ENCODE measurements at places on chromosomes 4 and X. TPM values are rescaled to one million over a fixed set of nuclear protein-coding genes. Genes with fewer than 3 reads are reported as not detected.

DNA sequence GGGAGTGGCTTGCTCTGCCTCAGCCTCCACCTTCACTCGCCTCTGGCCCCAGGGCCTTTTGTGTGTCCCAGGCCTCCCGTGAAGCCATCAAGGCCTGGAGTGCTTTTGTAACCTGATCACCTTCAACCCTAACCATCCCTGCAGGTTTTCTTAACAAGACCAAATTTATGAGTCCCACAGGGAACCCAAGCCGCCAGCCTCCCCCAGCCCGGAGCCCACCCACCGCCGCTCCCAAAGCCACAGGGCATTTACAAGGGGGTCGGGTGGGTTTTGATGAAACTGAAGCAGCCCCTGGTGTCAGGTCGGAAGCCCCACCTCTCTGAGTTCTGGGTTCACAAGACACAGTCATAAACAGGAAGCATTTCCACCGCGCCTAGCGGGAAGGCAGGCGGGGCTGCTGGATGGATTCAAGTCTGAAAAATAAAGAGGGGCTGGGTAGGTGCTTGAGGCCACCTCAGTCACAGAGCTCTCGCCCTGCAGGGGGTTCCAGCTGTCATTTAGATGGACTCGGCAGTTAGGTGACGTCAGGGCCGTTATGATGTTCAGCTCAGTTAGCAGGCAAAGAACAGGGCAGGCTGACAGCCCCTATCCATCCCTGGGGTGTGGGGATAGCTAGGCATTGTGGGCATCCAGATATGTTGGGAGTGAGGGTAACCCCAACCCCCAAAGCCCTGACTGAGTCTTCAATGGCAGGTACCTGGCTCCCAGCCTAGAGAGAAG lies 128.5 kb downstream of the BCOR start:
- DNase-seq = no peak

DNA sequence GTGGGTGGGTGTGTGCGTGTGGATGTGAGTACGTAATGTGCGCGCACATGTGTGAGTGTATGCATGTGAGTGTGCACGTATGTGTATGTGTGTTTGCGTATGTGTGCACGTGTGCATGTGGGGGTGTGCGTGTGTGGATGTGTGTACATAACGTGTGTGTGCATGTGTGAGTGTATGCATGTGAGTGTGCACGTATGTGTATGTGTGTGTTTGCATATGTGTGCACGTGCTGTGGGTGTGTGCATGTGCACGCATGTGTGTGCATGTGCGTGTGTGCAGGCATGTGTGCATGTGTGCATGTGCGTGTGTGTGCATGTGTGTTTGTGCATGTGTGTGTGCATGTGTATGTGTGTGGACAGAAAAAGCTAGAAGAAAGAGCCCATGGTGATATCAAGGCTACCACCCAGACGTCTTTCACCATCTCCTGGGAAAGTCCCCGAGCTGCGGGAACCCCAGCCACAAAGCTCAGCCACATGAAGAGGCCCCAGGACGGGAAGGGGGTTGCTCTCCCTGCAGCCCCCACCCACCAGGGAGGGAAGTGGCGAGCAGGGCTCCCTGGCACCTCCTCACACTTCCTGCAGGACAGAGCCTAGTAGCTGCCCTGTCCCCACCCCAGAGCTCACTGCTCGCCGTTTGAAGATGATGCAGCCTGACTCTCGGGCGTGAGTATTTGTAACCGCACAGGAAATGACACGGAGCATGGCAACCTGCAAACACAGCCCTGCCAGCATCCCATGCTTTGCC lies 108.3 kb downstream of the DCTD start:
- no peak for DNase-seq

DNA sequence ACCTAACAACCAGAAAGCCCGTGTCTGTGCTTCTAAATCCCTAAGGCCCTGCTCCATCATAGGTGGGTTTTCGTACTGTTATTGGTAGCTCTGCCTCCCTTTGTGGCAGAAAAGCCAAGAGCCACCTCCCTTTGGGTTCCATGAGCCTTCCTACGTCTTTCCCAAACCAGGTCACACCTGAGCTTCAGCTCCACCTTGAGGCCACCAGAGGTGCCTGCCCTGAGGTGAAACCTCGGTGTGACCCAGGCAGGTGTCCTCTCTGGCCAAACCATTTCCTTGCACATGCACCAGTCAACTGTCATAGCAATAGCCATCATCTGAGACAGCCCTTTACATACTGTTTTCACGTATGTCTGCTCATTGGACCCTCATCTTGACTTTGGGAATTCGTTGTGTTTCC lies 188.0 kb upstream of the RBPJ start:
- DNase-seq = peak; percentile 38

DNA sequence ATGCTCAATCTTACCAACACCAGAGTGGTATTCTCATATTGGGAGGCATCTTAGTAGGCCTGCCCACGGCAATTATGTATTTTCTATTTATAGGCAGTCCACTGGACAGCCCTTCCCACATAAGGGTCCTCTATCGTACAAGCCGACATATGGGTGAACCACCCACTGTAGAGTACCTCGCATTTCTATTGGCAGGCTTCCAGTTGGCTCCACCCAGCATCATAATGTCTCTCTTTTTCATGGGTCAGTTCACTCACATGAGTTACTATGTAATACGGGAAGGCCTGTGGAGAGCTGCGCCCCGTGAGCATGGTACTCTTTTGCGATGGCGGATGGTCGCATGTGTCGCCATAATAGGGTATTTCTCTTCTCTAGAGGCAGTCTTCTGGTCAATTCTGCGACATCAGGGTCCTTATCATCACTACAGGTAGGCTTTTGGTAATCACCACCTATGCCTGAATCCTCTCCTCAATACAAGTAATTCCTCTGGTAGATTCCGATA lies 29.4 kb upstream of the FOXR2 start:
- no peak for DNase-seq

GRCh38 chr4:184765473-184766340 lies 31.8 kb upstream of the CENPU start:
- DNase-seq = peak; percentile 45

DNA sequence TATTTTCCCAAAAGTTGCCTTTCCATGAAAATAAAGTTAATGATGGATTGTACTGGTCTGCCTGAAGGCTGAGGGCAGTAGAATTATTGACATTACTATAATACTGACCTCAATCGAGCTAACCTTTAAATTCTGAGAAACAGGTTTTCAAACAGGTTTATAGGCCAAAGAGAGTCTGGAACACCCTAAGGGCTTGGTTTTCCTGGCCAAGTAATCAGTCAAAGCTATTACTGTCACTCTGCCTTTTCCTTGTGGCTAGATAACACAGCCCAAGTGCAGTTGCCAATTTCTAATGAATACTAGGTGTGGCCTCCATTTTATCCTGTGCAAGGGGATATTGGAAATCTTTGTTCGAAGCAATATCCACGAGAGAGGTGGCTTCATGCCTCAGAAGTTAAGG lies 75.2 kb downstream of the INTS12 start:
- DNase-seq = no peak

- no peak for DNase-seq
Observed at GRCh38 chrX:17778997-17779396, 41.7 kb downstream of the SCML1 start.

GRCh38 chr4:150078041-150078578 lies at the start of gene DCLK2:
Gene DCLK2, plus strand, starts transcription at chr4:150078445. Its CDS starts 583 bp downstream, at chr4:150079028.
- peak; percentile 57 for DNase-seq

- no peak for DNase-seq
Observed at GRCh38 chr4:8599091-8599460, 6.5 kb downstream of the CPZ start.

- DNase-seq = no peak
Observed at GRCh38 chrX:12309040-12309743, 170.9 kb downstream of the FRMPD4 start.

DNA sequence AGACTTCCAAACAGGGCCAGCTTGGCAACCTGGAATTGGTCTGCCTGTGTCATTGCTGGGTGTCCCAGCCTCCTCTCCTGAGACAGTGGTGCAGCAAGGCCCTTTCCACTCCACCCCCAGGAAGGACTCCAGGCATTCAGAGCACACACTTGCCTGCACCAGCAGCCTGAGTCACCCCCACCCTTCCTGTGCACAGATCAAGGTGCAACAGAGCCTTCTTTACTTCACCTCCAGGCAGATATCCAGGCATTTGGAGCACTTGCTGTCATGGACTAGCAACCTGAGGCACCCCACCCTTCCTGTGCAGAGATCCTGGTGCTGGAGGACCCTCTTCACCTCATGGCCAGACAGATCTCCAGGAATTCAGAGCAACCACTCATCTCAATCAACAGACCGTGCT lies 135.8 kb downstream of the GASK1B start:
- no peak for DNase-seq

GRCh38 chr4:165410214-165410613 lies 31.4 kb downstream of the CPE start:
- no peak for DNase-seq

DNA sequence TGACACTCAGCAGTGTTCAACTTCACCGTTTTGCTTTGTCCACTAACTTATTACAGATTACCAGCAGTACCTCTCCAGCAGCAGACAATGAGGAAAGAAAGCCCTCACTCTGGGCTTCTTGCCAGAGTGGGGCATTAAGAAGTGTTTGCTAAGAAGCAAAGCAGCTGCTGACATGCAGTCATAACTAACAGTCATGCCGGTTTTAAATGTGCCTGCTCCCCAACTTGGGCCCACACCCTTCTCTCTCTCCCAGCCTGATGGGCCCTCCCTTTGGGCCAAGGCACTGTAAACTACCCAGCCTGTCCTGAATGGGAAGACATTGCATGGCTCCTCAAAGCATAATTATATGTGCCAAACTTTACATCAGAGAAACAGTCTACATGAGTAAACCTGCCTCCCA lies 54.6 kb upstream of the HHIP start:
- no peak for DNase-seq

GRCh38 chr4:65259296-65259695 lies 411.0 kb downstream of the EPHA5 start:
- DNase-seq = no peak

GRCh38 chr4:3249711-3250437 lies 915 bp downstream of the MSANTD1 start:
- no peak for DNase-seq

- no peak for DNase-seq
Observed at GRCh38 chrX:64192040-64192439, 13.5 kb downstream of the AMER1 start.

- no peak for DNase-seq
Observed at GRCh38 chr4:6984612-6985425, 58.4 kb upstream of the TADA2B start.

- no peak for DNase-seq
Observed at GRCh38 chr4:54395013-54395527, 166.0 kb downstream of the PDGFRA start.

DNA sequence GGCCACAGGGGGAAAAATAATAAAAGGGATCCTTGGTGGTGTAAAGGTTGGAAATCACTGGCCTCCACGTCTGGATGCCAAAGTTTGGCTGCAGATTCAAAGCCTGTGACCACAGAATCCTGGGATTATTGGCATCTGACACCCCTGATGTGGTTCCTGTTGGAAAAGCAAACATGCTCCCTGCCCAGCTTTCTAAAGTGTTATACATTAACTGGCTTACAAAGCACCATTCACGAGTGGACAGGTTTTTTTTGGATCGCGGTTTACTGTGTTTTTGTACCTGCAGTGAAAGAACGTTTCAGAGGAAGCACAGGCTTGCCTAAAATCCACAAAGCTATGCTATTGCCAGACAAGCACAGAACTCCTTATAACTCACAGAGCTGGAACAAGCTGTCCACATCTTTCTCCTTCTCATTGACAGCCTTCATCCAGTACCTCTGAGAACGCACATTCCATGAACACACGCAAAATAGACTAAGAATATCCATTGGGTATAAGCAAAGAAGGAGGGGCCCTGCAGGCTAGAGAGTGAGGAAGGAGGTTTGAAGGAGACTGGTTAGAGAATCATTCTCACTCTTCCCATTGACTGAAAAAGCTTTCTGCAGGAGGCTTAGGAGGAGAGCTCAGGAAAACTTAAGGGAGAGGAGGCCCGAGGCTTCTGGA lies 14.5 kb upstream of the CAPN6 start:
- DNase-seq = no peak

GRCh38 chr4:35025152-35025834 lies 1219.0 kb downstream of the ARAP2 start:
- DNase-seq = no peak

DNA sequence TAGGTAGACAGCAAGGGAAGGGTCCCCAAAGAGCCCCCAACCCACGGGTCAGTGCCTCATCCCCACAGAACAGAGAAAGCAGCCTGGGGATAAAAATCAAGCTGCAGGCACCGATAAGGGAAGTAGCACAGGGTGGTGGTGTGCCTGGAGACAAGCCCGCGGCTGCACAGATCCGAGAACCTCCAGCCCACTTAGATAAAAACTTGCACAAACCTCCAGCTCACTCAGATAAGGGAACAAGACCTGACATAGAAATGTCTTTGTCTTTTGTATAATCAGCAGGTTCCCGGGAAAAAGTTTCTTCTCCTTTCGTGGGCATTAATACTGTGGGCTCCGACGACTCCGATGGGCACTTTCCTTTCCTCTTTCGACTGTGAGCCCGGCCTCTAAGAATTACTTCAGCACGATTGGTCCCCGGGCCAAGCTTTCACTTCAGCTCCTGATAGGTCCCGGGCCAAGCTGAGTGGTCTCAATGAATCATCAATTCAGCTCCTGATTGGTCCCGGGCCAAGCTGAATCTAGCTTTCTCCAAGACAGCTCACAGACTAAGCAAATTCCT lies 32.4 kb downstream of the PRDX4 start:
- peak; percentile 37 for DNase-seq

- DNase-seq = no peak
Observed at GRCh38 chr4:147583876-147584275, 33.3 kb upstream of the TMEM184C start.

- no peak for DNase-seq
Observed at GRCh38 chr4:125231661-125232060, 83.1 kb upstream of the FAT4 start.

NSUN7 gene
- 28.9 TPM for total RNA-seq

ABCG2 gene
- 2.1 TPM for total RNA-seq

SLC16A2 gene
- 48.4 TPM for total RNA-seq

HSFX4 gene
- total RNA-seq = not detected

CLTRN gene
- total RNA-seq = 2.2 TPM

ENPP6 gene
- total RNA-seq = 0.09 TPM

GPRASP1 gene
- total RNA-seq = 2.0 TPM

CPE gene
- total RNA-seq = 10.9 TPM

TMSB15A gene
- 49.4 TPM for total RNA-seq

HPSE gene
- total RNA-seq = 3.7 TPM

CUL4B gene
- 42.3 TPM for total RNA-seq

HPGDS gene
- total RNA-seq = not detected

EGF gene
- total RNA-seq = 2.5 TPM

NXT2 gene
- total RNA-seq = 9.9 TPM

ZMYM3 gene
- total RNA-seq = 77.5 TPM

AFP gene
- 1.8 TPM for total RNA-seq

PCDH19 gene
- total RNA-seq = 2.1 TPM

OPHN1 gene
- 3.7 TPM for total RNA-seq

PNMA6E gene
- not detected for total RNA-seq

FANCB gene
- 13.2 TPM for total RNA-seq

HOPX gene
- 0.26 TPM for total RNA-seq

PRIMPOL gene
- 9.6 TPM for total RNA-seq

EVC gene
- total RNA-seq = 12.5 TPM

CNKSR2 gene
- total RNA-seq = 7.7 TPM

Data from WTC11 (cell line).